ENCODE measurements at places on chromosomes 12 and 14.

GRCh38 chr12:9731797-9732196, 1.1 kb downstream of the CLECL1 start:
- no peak for DNase-seq

- DNase-seq, result no peak
These were observed 31.0 kb downstream of the RTL1 start for GRCh38 chr14:100872259-100873095.

DNA sequence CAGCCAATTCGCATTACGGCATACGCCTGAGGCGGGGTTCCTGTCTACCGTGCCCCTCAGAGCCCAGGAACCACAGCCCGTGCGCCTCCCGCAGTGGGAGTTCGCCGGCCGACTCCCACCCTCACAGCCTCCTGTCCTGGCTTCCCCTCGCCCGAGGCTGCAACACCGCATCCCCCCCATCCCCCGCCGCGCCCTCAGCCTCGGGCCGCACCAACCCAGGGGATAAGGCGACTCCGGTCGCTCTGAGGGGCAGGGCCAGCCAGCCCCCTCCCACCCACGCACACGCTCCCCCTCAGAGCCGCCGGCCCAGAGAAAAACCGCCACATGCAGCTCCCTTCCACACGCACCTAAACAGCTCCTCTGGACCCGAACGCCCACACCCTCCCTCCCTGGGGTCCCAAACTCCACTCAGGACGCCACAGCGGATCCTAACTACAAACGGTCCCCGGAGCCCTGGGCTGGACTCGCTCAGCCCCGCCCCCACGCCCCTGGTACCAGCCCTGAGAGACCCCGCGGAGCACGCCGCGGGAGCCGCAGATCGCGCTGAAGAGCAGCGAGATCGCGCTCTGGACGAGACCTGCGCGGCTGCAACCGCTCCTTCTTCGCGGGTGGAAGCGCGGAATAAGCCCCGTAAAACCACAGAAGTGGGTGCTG, at the start of gene C14orf39:
Gene C14orf39, minus strand, starts transcription at position 466 of the 654 bp plus-strand sequence. CDS start 985 bp downstream, outside the sequence.
- DNase-seq, result peak; percentile 35

- no peak for DNase-seq
These were observed 307.6 kb downstream of the RAD51B start for GRCh38 chr14:68127166-68127565.

DNA sequence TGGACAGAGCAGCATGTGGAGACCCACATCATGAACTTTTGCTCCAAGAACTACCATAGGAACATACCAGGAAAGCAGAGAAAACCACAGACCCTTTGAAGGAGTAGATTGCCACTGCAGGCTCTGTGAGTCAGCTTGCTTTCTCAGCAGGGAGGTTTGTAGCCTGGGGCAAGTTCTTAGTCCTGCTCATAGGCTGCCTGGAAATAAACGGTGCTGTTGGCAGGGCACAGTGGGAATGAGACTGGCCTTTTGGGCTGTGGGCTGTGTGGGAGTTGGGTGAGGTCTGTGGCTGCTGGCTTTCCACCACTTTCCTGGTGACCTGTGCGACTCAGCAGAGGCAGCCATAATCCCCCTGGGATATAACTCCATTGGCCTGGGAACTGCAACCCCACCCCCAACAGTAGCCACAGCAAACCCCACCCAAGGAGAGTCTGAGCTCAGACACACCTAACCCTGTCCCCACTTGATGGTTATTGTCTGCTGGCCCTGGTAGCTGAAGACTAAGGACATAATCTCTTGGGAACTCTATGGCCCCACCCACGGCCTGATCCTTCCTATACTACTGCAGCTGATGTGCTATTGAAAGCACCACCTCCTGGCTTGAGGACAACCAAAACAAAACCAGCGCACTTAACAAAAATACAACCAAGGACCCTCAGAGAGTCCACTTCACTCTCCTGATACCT, 192.1 kb upstream of the GARIN6 start:
- peak; percentile 95 for DNase-seq

GRCh38 chr12:79689477-79690141, 1.2 kb downstream of the PAWR start:
- DNase-seq, result peak; percentile 47

GRCh38 chr12:41510470-41510869, 322.4 kb downstream of the PDZRN4 start:
- DNase-seq, result no peak

DNA sequence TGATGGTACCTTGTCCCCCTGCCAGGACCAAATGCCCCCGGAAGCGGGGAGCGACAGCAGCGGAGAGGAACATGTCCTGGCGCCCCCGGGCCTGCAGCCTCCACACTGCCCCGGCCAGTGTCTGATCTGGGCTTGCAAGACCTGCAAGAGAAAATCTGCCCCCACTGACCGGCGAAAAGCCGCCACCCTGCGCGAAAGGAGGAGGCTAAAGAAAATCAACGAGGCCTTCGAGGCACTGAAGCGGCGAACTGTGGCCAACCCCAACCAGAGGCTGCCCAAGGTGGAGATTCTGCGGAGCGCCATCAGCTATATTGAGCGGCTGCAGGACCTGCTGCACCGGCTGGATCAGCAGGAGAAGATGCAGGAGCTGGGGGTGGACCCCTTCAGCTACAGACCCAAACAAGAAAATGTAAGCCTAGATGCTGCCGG, 410 bp downstream of the MYF6 start:
- no peak for DNase-seq

GRCh38 chr12:75694534-75695268, 183.3 kb upstream of the KRR1 start:
- peak; percentile 17 for DNase-seq

- no peak for DNase-seq
These were observed 12.3 kb downstream of the APOLD1 start for GRCh38 chr12:12797794-12798152.

DNA sequence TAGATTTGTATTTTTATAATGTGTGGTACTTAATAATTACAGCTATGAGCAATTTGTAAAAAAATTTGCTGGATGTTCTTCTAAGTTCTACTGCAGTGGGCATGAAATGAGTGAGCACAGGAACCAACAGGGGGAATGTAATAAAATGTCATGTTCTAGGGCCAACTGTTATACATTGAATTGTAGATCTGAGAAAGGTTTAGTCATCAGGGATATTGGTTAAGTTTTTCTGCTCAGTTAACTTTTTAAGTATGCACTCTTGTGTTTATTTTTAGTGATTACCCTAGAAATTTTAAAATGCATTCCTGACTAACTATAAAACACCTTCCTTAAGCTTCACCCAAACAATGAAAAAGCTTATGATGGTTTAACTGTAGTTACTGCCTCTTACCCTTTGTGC, 101.8 kb downstream of the CAND1 start:
- DNase-seq, result no peak

- DNase-seq, result no peak
These were observed 398.4 kb upstream of the NOVA1 start for GRCh38 chr14:26996246-26996645.

GRCh38 chr14:94536836-94537235, 24.4 kb upstream of the SERPINA4 start:
- peak; percentile 13 for DNase-seq

- DNase-seq, result no peak
These were observed 38.1 kb downstream of the ETV6 start for GRCh38 chr12:11687528-11687927.

- no peak for DNase-seq
These were observed 296.4 kb downstream of the ADAMTS20 start for GRCh38 chr12:43255522-43256111.

- peak; percentile 92 for DNase-seq
These were observed 11.2 kb upstream of the PYGL start for GRCh38 chr14:50955373-50956043.

DNA sequence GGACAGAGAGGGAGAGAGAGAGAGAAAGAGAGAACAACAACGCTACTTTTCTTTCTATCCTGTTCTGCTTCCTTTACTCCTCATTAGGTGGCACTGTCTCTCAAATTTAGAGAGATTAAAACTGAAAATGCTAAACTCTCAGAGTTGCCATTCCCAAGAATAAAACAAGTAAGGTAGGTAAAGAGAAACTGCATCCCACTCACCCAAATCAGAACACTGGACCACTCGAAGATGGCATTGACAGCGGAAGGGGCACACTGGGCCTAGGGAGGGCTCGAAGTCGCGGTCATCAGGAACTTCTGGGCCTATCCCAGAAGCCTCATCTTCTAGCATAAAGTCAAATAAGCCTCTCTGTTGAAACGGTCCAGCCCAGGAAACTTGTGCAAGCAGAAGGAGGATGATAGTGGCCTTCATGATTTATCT, 4.5 kb downstream of the DCN start:
- peak; percentile 29 for DNase-seq

- no peak for DNase-seq
These were observed 103.4 kb upstream of the RBM19 start for GRCh38 chr12:114069507-114069906.

- no peak for DNase-seq
These were observed 43.3 kb downstream of the GALNT8 start for GRCh38 chr12:4763549-4763948.

DNA sequence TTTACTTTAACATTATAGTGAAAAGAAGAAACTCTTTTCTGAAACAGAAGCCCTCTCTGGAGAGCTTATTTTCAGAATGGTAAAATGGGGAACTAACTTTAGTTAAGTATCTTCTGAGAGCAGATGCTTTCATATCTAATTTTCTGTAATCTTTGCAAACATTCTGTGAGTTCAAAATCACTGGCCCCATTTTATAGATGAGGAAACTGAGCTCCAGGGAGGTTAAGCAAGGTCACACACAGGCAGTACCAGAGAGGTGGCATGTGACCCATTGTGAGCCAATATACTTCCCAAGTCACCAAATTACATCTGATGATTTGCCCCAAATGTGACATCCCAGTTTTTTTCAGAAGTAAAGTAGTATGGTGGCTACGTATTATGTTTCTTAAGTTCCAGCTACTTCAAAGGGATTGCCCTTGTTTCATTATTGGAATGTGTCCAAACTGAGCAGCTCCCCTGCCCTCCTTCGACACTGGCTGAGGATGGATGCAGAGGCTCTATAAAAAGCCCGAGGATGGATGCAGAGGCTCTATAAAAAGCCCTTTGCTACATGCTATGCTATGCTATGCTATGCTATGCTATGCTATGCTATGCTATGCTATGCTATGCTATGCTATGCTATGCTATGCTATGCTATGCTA, 36.2 kb upstream of the NUDT4 start:
- no peak for DNase-seq

GRCh38 chr12:117514016-117514415, 152.6 kb upstream of the NOS1 start:
- DNase-seq, result no peak

DNA sequence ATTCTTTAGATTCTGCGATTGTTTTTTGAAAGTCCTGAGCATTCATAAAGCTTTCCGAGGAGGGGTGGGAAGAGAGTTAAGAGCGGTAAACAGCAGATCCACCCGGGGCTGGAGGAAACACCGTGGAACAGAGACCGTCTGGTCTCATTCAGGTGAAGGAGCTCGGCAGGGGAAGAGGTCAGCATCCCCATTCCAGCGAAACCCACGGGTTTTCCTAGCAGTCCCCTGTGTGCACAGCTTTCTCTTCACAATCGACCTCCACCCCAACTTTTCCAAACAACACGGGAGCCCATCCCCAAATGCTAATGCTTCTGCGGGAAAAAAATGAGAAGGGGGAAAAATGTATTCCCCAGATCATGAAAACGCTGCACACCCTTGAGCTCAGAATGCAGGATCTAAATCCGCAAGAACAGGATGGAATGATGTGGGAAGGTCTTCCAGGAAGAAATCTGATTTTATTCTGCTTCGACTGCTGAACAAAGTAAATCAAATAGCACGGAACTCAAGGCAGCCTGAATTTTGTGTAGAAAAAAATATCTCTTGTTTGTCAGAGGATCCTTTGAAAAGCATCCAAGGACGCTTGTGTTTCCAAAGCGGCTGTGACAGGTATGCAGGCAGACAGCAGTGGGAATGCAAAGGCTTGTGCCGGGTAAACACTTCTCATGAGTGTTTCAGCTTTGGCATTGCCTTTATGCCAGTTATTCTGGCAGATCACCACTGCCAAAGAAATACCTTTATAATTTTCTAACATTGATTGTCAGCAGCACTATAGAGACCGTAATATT, 128.8 kb downstream of the NDUFA12 start:
- no peak for DNase-seq

DNA sequence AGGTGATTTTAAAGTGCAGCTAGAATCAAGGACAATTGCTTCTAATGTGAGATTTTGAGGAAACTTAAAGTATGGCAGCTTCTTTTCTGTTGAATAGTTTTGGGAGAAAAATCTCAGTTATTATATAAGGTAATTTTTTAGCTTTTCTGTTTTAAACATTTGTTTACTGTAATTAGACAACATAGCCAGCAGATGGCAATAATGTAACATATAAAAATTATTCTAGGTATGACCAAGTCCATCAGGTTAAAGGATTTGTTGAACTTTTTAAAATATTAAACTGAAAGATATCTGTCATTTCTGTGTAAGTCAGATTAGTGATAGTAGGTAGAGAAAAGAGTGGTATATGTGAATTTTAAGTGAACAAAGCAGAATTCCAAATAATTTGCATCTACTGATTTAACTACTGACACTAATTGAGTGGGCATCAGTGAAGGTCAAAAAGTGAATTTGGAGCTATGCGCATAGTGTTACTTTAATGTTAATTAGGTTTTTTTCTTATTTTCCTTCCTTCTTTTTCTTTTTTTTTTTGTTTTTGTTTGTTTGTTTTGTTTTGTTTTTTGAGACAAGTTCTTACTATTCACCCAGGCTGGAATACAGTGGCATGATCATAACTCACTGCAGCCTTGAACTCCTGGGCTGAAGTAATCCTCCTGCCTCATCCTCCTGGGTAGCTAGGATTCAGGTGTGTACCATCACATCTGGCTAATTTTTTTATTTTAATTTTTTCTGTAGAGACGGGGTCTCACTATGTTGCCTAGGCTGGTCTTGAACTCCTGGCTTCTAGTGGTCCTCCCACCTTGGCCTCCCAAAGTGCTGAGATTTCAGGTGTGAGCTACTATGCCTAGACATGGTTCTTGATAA, 18.6 kb downstream of the PRORP start:
- DNase-seq, result no peak

- no peak for DNase-seq
These were observed 4.9 kb upstream of the CS start for GRCh38 chr12:56304872-56305590.

- DNase-seq, result no peak
These were observed 131.4 kb downstream of the NDUFA12 start for GRCh38 chr12:94872007-94872653.

DNA sequence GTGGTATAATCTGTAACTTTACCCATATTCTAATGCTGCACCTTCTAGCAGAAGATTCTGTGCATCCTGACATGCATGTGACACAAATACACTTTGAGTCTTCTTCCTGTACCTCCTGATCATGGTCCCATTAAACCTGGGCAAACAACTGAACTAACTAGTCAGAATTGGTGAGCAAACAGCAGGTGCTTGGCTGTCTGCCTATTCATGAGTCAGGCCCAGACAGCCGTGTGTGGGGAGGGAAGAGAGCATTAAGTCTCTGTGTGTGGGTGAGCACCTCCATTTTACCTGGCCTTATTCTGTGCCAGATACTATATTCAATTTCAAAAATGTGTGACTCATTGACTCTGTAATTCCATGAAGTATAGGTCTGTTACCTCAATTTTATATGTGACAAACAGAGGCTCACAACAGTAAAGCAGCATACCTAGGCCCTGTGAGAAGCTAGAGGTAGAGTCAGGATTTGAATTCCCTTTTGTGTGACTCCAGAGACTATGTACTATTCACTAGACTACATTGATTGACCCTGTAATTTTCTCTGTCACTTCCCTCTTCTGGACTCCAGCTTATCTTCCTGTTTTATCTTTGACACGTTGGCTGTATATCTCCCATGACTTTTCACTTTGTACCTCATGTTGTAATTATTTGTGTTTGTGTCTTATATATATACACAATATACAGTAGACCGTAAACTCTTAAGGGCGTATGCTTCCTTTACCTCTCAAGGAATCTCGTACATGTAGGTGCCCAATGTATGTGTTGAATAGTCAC, 32.2 kb downstream of the SUSD6 start:
- peak; percentile 56 for DNase-seq

Data from MG63 (cell line).